AML-193 (cell line): ENCODE measurements at places on chromosomes 13 and 19.

GRCh38 chr13:42553098-42554046 lies 20.6 kb upstream of the TNFSF11 start:
- no peak for DNase-seq

- no peak for DNase-seq
Observed at GRCh38 chr13:18232298-18232993, 949.2 kb downstream of the TUBA3C start.

GRCh38 chr13:28469316-28469715 lies 25.6 kb downstream of the FLT1 start:
- no peak for DNase-seq

DNA sequence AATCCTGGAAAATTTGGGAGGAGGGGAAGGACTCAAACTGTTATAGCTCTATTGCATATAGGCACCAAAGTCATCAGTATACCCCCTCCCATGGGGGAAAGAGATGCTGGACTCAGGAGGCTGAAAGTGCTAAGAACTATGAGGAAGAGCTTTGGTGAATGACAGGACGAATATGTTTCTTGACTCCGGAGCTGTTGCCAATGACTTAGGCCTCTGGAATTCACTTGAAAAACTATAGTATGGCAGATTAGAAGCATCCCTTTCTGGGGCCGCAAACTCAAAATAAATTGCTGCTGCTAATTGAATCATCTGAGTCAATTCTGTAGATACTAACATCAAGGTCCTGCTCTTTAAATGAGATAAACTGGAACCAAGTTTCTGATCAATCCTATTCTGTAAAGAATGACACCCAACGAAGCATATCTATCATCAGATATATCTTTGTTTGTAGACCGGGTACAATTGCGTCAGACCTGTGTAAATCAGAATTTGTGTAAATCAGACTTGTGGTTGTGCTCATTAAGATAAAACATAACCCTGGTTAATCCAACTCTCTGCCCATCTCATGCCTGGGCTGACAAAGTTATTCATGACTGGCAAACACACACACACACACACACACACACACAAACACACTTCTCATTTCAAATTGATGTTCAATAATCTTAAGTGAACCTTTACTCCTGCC lies 1793.8 kb upstream of the PCDH20 start:
- DNase-seq = no peak

GRCh38 chr13:21541271-21541670 lies 62.7 kb downstream of the MICU2 start:
- DNase-seq = no peak
